Activated CD8-positive, alpha-beta T cell treated with anti-CD3 and anti-CD28 coated beads for 36 hours (primary cell): ENCODE measurements at places on chromosomes 2 and 18.

DNA sequence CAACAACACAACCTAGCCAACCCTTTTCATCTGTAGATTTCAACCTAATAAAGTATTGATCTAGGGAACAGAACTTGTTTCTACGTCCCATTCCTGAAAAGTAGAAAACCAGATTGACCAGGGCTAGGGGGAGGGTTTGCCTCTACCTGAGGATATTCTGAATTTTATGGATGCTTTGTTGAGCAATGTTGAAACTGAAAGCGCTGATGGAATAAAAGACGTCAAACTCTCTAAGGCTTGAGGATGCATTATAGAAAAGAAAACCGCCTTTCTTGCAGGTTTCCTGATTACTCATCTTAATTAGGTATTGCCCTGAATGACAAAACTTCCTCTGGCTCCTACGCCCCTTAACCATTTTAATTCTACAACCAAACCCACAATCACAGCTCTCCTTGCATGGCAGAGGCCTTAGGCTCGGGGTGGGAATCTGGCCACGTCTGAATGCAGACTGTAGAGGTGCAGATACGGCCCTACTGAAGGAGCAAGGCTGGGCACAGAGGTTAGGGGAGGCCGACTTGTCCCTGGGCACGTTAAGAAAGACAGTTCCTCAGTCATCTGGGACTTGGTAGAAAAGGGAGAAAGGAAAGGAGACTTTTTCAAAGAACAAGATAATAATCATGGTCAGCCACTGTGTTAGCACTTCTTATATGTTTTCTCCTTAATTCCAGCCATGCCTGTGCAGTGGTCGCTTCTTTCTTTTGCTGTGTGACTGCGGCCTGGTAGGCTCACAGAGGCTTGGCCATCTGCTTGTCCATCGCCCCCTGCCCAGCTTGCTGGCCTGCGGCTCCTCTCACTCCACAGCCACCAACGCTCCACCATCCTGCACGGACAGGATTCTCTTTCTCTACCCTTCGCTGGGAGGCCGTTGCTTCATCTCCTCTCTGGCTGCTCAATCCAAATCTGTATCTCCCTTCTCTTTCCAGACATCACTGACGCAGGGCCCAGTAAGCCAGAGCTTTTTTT is 209.5 kb downstream of the VAPA start:
- no peak for DNase-seq

DNA sequence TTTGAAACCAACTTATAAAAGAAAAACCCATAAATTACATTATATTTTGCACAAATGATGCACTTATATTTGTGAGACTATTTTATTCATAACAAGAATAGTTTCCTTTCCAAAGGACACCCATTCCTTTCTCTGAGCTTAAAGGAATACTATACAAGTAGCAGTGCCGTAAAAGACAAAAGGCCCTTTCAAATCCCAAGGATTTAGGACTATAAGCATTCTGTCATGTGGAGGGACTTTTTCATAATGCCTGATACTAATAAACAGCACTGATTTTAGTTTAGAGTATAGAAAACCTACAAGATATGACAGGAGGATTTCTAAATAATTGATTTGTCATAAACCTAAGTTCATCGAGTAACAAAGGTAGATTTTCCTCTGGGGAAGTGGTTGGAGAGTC is 1134.2 kb upstream of the ZEB2 start:
- no peak for DNase-seq

- no peak for DNase-seq
These were observed 65.0 kb downstream of the BABAM2 start for GRCh38 chr2:27955384-27956161.

DNA sequence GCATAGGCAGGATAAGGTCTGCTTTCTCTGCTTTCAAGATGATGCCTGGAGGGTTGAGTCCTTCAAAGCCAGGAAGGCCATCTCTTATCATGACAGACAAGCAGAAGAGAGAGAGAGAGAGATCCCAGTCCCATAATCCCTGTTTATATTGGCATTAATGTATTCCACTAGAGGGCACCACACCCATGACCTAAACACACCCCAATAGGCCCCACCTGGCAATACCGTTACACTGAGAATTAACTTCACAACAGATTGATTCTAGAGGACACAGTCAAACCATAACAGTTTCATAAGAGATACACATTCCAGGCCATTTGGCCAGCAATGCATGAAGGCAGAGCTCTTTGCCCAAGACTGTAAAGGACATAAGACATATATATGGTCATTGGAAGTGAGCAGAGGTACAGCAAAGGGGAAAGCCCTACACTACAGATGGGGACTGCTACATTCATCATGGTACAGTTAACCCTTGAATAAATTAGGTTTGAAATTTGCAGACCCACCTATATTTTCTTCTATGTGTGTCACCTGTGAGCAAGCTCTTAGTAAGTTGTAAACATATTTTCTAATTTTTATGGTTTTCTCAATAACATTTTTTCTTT is 1516.1 kb downstream of the RPIA start:
- DNase-seq, result no peak

DNA sequence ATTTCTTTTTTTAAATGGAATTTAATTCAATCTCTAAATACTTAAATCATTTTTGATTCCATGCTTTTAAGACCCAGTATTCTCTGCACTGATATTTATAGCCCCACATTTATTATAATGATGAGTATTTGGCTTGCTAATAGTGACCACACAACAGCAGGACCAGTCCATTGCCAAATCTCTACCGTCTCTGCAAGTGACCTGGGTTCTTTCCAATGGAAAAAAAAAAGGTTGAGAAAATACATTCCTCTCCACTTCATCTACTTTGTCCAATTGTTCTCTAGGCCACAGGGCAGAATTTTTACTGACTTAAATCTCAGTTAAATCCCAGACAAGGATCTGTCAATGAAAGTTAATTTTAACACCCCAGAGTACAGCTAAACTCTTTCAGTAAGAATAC is 20.5 kb downstream of the GRB14 start:
- no peak for DNase-seq

DNA sequence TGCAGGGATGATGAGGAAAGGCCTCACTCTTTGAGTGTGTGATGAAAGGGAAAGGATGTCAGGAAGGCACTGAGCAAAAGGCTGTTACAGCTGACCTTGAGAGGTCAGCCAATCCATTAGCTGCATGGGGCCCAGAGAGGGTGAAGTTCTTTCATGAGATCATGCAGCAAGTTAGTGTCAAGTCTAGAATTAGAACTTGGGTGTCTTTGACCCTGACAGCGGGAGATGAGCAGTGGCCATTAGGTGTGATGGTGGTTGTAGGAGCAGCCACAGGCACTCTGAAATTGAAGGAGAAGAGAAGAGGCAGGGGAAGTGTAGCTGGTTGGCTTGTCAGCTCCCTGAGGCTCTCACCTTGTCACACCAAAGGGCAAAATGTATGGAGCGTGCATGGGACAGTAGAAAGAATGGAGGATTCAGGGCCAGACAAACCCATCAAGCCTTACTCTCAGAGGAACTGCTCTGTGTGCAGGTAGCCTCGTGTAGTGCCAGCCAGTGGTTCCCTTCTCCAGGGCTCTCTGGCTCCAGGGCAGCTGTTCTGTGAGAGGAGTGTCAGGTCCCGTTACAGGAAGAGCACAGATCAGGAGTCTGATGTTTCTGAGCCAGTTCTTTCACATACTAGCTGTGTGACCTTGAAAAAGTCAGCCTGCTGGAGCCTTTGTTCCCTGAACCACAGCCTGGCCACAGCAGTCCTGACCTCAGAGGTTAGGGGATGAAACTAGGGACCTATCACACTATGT is 35.9 kb downstream of the MAP4K4 start:
- no peak for DNase-seq

GRCh38 chr2:232273903-232274643 is 104.5 kb upstream of the ALPP start:
- no peak for DNase-seq

GRCh38 chr2:68027959-68028358 is 34.8 kb downstream of the C1D start:
- no peak for DNase-seq

- no peak for DNase-seq
These were observed 858.1 kb downstream of the TRIB2 start for GRCh38 chr2:13574831-13575230.

DNA sequence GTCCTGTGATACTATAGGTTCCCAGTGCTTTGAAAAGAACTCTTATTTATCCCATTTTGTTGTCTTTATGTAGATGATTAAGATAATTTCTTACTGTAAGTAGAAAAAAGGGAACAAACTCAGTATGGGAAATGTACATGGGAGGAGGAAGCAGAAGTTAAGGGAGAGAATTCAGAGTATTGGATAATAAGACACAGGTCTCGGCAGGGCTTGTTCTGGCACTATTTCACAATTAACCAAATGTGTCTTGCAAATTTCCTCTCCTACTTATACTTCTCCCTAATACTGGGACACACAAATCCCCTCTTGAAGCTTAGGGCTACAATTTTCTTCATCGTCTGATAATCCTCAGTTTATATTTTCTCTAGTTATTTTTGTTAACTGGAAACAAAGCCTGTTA is 744.0 kb downstream of the ADCYAP1 start:
- DNase-seq, result no peak

- DNase-seq, result no peak
These were observed 38.8 kb downstream of the AQP4 start for GRCh38 chr18:26826656-26827235.

- DNase-seq, result no peak
These were observed 1557.2 kb upstream of the ZEB2 start for GRCh38 chr2:146077156-146077555.

- DNase-seq, result no peak
These were observed 60.9 kb downstream of the SOWAHC start for GRCh38 chr2:109674894-109675534.

- no peak for DNase-seq
These were observed 1.4 kb downstream of the C2orf81 start for GRCh38 chr2:74420006-74420405.

- DNase-seq, result peak; percentile 54
These were observed 34.3 kb downstream of the KIF1A start for GRCh38 chr2:240785424-240786335.

- DNase-seq, result no peak
These were observed 36.7 kb upstream of the ANKRD62 start for GRCh38 chr18:12056884-12057402.

GRCh38 chr2:16442971-16443370 is 222.7 kb downstream of the CYRIA start:
- no peak for DNase-seq
